Activated T-cell treated with anti-CD3 and anti-CD28 coated beads, Interleukin-2, amount 50 U/mL, for 4 hours (primary cell): ENCODE measurements at places on chromosomes 13 and 19.

DNA sequence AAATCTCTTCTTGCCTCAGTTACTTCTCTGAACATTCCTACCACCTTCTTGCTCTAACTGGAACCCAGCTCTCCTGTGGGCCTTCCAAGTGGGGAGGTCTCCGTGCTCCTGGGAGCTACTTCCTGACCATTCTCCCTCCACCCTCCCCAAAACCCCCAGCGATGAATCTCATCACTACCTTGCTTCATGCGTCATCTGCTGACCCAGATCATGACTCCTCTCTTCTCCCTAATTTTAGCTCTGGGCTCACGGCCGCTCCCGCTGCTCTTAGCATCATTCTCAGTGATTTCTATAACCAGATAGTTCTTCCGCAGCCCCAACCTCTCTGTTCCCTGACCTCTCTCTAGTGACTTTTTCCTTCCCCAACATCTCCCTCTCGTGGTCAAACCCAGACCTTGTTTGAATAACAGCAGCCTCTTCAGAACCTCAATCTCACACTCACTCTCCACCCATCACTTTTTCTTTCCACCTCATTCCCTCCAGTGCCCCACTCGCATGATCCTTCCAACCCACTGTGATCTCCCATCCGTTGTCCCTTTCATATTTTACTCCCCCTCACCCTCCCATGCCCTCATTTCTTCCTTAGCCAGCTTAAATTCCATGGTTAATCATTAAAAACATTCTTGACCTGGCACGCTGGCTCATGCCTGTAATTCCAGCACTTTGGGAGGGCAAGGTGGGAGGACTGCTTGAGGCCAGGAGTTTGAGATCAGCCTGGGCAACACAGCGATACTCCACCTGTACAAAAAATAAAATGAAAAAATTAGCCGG is 21.8 kb downstream of the MRPS12 start:
- no peak for DNase-seq

DNA sequence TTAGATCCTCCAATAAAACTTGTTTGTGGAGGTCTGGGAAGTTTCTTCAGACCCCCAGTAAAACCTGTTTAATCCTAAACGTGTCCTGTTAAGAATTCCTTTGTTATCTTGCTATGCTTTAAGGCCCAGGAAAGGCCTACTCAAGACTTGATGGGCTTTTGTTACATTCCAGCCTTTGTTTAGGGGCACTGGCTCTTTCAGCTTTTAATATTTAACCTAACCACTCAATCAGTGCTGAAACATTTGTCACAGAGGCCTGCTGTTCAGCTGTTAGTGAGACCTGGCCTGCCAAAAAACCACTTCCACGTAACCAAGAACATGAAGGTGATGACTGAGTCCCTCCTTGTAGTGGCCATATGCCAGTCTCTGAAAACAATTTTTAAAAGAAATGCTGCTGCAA is 41.7 kb downstream of the PCDH17 start:
- no peak for DNase-seq

- DNase-seq: no peak
Measured at GRCh38 chr19:15107061-15108010, at the start of gene SYDE1. TSS of gene SYDE1 (plus strand) at chr19:15107401. CDS start at chr19:15107434, 33 bp downstream.

DNA sequence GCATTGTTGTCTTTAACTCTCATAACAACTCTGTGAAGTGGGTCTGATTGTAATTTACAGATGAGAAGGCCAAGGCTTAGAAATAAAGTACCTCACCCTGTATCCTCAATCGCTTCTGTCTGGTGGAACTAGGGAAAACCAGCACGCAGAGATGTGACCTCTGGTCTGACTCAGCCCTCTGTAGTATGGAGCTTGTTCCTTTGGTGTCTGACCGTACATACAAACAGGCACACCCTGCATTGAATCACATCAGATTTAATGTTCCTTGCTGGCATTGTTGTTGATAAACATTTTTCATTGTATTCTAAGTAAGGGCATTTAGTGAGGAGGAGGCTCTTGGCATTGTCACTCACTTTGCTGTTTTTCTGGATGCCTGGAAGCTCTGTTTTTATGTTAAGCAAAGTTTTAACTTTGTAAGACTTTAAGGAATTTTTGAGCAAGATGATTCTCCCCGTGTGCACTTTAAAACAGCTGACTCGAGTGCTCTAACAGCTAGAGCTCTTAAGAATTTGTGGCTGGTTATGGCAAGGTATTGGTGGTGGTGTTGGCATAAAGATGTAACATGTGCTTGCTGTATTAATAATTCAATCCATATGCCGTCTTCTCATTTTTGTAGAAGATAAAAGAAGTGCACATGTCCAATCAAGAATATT is 89.0 kb upstream of the SPATA13 start:
- DNase-seq: no peak

GRCh38 chr13:61339054-61339621 is 76.5 kb downstream of the PCDH20 start:
- no peak for DNase-seq

DNA sequence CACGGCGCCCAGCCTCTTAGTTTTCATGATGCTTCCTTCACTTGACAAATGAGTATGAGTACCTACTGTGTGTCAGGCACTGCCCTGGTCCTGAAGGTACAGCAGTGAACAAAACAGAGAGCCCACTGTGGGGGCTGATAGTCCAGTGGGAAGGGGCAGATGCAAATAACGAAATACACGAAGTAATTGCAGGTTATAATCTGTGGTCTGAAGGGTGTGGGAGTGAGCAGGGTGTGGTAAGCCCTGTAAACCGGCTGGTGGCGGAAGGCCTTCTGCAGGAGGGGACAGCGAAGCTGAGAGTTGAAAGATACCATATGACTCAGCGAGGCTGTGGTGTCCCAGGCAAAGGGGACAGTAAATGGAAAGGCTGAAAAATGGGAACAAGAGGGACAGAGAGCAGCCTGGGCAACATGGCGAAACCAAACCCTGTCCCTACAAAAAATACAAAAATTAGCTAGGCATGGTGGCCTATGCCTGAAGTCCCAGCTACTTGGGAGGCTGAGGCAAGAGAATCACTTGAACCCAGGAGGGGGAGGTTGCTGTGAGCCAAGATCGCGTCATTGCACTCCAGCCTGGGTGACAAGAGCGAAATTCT is 60.5 kb downstream of the MAP4K1 start:
- DNase-seq: no peak

- DNase-seq: no peak
Measured at GRCh38 chr19:55044286-55044685, 6.2 kb upstream of the GP6 start.

DNA sequence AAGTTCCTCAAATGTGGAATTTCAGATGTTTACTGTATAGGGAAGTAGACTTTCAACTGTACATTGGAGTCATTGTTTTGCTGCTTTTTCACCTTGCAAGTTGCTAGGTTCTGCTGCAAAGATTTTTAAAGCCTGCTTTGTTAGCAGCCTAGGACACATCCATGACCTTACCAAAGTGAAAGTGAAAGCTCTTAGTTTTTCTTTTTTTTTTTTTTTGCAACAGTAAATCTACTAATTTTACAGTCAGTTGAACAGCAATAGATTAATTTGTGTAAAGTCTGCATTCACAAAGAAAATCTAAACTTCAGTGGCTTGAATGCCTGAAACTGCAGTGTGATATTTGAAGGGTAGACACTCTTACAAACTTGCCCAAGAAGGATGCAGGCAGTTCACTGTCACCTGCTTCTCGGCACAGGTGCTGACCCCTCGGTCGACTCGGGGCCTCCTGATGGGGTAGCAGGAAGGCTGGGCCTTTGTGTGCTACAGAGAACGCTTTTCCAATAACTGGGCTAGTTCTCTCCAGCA is 5.0 kb upstream of the MTIF3 start:
- DNase-seq: no peak

- no peak for DNase-seq
Measured at GRCh38 chr13:34803756-34804155, 138.3 kb upstream of the NBEA start.

DNA sequence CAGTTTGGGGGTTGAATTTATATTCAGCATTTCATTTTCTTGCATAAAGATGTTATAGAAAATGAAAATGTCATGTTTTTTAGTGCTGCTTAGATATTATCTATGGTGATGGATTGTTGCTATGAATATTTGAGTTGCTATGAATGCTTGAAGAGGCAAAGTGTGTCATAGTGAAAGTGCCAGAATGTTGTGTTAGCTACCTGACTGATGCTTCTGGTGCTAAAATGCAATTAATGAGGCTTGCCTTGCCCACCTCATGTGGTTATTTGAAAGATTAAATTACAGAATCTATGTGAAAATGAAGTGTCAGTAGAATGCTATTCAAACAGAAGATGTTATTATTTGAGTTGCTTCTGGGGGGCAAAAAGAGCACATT is 62.7 kb upstream of the MYCBP2 start:
- no peak for DNase-seq

DNA sequence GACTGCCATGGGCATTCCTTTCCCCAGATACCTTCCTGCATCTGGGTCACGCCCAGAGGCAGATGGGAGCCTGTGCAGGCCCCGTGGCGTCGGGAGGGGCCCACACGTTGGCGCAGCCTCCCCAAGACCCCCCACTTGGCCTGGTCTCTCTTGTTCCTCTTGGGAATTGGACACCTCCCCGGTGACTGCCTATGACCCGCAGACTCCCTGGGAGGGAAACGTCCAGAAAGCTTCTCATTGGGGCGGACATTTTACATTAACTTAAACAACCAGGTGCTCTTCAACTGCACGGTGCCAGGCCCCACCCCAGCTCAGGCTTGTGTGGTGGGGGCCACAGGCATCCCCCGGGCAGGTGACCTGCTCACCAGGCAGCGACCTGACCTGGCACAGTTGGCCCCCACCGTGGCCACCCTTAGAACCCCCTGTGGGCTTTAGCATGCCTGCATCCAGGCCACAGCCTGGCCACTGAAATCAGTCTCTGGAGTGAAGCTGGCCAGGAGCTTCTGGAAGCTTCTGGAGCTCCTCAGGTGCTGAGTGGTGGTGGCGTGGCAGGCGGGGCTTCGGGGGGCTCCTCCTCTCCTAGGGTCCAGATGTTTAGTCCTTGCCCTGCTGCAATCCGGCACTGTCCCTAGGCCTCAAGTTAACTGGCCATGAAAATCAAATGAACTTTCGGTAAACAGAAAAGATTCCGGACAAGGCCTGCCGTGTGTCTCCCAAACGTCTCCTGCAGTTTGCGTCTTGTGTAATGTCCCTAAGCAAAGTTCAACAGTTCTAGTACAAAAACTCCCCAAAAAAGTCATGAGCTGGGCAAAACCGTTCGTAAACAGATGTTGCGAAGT is 8.5 kb upstream of the PROZ start:
- DNase-seq: no peak

DNA sequence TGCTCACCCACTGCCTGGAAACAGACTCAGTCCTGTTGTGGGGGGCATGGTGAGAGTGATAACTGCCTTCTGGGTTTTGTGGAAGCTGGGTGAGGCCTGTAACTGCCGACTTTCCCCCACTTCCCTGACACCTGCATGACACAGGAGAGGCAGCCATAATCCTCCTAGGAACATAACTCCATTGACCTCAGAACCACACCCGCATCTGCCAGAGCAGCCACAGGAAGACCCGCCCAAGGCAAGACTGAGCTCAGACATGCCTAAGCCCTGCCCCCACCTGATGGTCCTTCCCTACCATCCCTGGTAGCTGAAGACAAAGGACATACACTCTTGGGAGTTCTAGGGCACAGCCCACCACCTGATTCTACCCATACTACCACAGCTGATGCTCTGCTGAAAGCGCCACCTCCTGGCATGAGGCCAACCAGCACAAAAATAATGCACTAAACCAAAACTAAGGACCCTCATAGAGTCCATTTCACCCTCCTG is 326.7 kb downstream of the RBM26 start:
- DNase-seq: no peak

DNA sequence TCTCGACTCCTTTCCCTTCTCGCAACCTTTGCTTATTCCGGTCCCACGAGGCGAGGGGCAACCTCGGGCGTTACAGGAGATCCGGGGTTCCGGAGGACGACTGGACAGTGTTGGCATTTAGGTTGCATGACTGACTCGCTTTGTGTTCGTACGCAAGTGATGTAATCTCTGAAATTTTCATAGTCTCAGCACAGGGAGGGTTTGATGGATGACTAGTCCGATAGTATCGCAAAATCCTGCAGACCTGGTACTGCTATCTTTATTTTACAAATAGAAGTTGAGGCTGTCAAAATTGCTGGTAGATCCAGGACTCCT is 342 bp downstream of the DDX49 start:
- DNase-seq: no peak

- no peak for DNase-seq
Measured at GRCh38 chr13:84430015-84430414, 547.7 kb upstream of the SLITRK1 start.

- no peak for DNase-seq
Measured at GRCh38 chr13:102275969-102276368, 125.9 kb downstream of the FGF14 start.

DNA sequence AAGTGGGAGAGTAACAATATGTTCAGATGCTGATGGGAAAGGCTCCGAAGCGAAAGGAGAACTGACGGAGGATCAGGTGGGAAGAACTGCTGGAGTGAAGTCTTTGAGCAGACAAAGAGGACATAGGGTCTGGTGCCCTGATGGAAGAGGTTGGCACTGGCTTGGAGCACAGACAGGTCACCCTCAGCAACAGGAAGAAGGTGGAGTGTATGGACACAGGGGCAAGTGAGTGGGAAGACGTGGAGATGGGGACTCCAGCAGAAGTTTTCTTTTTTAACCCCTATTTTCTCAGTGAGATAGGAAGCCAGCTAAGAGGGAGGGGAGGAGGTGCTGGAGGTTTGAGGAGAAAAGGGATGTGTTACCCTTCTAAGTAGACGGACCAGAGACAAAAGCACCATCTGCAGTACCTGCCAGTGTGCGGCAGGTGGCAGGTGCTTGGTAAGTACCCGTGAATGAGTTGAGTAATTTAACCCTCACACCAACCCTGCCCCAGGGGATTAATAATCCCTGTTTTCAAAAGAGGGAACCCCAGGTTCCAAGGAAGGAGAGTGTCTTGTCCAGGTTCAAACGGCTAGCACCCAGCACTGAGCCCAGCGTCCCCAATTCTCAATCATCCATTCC is 11.2 kb downstream of the HAS1 start:
- no peak for DNase-seq

GRCh38 chr19:35993923-35994598 is 927 bp upstream of the SDHAF1 start:
- DNase-seq: no peak

- DNase-seq: no peak
Measured at GRCh38 chr19:788983-789700, 8.1 kb upstream of the PTBP1 start.
